ENCODE measurements at places on chromosomes 3 and 15.

GRCh38 chr3:108899530-108899929 is 54.1 kb downstream of the GUCA1C start:
- no peak for DNase-seq

DNA sequence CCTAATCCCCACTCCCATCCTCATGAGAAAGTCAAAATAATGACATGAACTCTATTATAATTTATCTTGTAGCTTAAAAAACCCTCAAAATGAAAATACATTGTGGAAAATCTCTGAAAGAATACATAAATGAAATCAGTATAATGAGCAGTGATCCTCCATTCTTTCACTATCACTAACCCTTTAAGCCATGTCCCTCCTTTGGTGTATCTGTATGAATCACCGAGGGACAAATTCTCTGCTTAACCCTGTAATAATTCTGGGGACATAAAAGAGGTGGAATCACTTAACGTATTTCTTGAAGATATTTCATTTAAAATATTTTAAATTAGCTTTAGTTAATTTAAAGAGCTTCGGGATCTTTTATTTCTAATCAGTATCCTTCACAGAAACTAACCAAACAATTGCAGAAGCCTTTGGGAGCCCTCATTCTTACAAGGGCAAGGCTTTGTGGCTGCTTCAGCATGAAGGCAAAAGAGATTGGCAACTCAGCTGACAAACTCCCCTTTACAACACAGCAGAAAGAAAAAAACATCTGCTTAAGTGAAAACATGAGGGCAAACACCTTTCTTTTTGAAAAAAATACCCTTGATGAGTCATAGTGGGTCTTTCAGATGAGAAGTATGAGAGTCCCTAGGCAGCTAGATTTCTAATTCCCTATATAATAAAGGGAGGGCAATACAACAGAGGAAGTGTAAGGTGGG is 44.0 kb upstream of the ALCAM start:
- DNase-seq: no peak

- no peak for DNase-seq
Measured at GRCh38 chr15:42498212-42499068, 3.0 kb downstream of the SNAP23 start.

GRCh38 chr3:78507196-78507984 is 1260.4 kb downstream of the ROBO1 start:
- DNase-seq: no peak

GRCh38 chr15:36401586-36401966 is 177.8 kb upstream of the CDIN1 start:
- no peak for DNase-seq

DNA sequence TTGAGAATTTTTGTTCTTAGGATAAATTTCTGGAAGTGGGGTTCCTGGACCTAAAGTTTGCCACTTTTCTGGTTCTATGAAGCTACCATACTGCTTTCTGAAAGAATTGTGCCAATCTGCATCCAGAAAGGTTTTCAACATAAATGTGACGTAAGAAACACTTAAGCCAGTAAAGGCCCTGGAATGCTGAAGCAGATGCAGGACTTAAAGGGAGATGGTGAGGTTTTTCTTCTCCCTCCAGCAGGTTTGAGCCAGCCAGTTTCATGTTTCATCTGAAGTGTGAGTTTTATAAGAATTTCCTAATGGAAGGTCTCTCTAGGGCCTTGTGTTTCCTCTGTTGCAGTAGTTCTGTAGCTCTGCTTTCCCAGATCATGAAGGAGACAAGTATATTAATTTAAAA is 33.1 kb downstream of the ZNF592 start:
- no peak for DNase-seq

GRCh38 chr3:198076722-198077308 is 116.8 kb downstream of the LMLN start:
- DNase-seq: no peak

- DNase-seq: no peak
Measured at GRCh38 chr3:33897306-33897705, 98.9 kb downstream of the PDCD6IP start.

GRCh38 chr15:78060232-78060631 is 17.3 kb downstream of the TBC1D2B start:
- DNase-seq: no peak
